ENCODE measurements at places on chromosomes 12 and 14.
A peak's percentile ranks its signal among the peaks of the same experiment; 100 is the strongest.

DNA sequence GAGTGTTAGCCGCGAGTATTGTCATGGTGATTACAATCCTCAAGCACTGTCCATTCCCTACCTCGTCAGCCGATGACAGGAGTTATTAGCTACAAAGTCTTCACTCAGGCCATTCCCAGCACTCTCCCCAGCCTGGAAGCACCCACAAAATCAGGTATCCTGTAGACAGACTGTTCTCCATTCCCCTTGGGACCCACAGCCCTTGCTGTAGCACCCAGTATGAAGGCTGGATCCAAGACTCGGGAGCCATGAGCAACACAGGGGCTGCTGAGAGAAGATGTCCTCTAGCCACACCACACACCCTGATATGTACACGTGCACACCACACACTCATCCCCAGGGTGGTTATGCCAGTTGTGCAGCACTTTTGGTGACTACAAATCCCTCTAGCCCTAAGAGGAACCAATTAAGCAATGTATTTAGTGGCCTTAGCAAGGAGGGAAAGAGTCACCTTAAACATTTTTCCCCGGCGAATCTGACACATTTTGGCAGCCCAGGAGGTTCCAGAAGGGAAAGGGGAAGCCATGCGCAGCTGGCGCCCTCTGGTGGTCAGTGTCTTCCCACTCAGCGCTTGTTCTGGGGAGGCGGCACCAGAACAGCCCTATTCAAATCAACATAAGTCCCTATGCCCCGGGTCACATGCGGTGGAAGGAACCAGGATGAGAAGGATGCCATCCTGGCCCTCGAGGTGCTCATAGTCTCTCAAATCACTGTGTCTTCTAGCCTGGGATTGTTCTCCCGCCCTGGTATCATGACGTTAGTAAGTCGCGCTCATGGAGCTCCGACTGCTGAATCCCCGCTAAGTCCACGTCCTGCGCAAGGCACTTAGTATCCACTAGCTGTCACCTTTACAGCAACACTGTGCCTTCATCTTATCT is 96.9 kb downstream of the GCH1 start:
- H3K4me1 ChIP-seq, result no peaks in the 10 kb centered on the region
- H3K4me3 ChIP-seq, result peak overlapping the region; percentile 25
- peaks cover 30% of the 10 kb centered on the region for H3K27me3 ChIP-seq
- no peak overlapping the region for H3K27ac ChIP-seq
- H3K36me3 ChIP-seq, result no peaks in the 10 kb centered on the region

DNA sequence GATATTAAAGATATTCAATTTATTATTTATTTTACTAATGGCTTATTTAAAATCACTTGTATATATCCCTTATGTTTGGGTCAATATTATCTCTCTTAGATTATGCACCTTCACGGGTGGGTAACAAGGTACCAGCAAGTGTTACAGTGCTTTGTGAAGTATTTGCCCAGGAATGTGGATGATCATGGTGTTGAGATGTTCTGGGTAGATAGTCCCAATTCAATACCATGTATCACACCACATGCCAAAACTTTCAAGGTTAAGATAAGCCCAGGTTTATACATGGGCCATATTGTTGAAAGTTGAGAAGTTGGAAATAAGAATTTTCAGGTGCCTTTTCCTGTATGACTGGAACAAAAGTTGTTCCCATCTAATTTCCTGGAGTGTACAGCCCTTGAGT is 131.3 kb upstream of the RASSF8 start:
- no peaks in the 10 kb centered on the region for H3K27me3 ChIP-seq
- DNase-seq, result no peak
- no peak overlapping the region for H3K27ac ChIP-seq
- no peaks in the 10 kb centered on the region for H3K4me1 ChIP-seq
- no peak overlapping the region for H3K4me3 ChIP-seq

GRCh38 chr12:24560831-24561271 is 388.1 kb downstream of the BCAT1 start:
- H3K27me3 ChIP-seq, result peaks cover 35% of the 10 kb centered on the region
- H3K36me3 ChIP-seq, result no peaks in the 10 kb centered on the region
- peak overlapping the region; percentile 97 for H3K4me3 ChIP-seq
- peak; percentile 14 for DNase-seq

- peaks cover 16% of the 10 kb centered on the region for H3K36me3 ChIP-seq
- peak overlapping the region; percentile 32 for H3K27ac ChIP-seq
- no peaks in the 10 kb centered on the region for H3K27me3 ChIP-seq
- peaks cover 31% of the 10 kb centered on the region for H3K4me1 ChIP-seq
- DNase-seq, result no peak
Observed at GRCh38 chr12:108701779-108702441, 29.4 kb downstream of the CORO1C start.

GRCh38 chr14:95184413-95184790 is 27.1 kb upstream of the DICER1 start:
- DNase-seq, result no peak
- no peaks in the 10 kb centered on the region for H3K27me3 ChIP-seq
- no peak overlapping the region for H3K4me3 ChIP-seq
- H3K4me1 ChIP-seq, result peaks cover 8% of the 10 kb centered on the region

- no peaks in the 10 kb centered on the region for H3K27me3 ChIP-seq
- DNase-seq, result no peak
- no peak overlapping the region for H3K4me3 ChIP-seq
- no peaks in the 10 kb centered on the region for H3K36me3 ChIP-seq
- H3K27ac ChIP-seq, result no peak overlapping the region
Observed at GRCh38 chr12:111215881-111216280, 153.0 kb downstream of the PHETA1 start.

DNA sequence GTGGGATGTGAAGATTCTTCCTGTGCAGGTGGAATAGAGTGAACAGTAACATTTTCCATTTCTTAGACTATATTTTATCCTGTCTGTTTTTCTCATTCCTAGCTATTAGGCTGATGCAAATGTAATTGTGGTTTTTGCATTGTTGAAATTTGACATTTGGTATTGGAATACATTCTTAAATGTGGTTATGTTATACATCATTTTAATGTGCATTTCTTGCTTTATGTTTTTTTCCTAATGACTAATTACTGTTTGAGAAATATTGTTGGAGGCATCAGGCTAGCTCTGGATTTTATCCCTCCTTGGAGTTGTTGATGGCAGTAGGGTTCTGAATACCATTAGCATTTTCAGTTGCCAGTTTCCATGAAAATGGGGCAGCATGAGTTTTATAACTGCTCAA is 75.9 kb upstream of the GNG2 start:
- H3K4me3 ChIP-seq, result no peak overlapping the region
- H3K36me3 ChIP-seq, result no peaks in the 10 kb centered on the region
- H3K27me3 ChIP-seq, result peaks cover 5% of the 10 kb centered on the region
- DNase-seq, result no peak
- no peak overlapping the region for H3K27ac ChIP-seq

- peak overlapping the region; percentile 33 for H3K4me3 ChIP-seq
- H3K36me3 ChIP-seq, result no peaks in the 10 kb centered on the region
- no peak for DNase-seq
- no peaks in the 10 kb centered on the region for H3K27me3 ChIP-seq
Observed at GRCh38 chr12:132083614-132083940, 60.5 kb downstream of the DDX51 start.

- no peaks in the 10 kb centered on the region for H3K36me3 ChIP-seq
- peaks cover 55% of the 10 kb centered on the region for H3K27me3 ChIP-seq
- DNase-seq, result peak; percentile 57
- H3K27ac ChIP-seq, result no peak overlapping the region
- H3K4me1 ChIP-seq, result peaks cover 13% of the 10 kb centered on the region
Observed at GRCh38 chr12:62191491-62192179, 68.6 kb upstream of the USP15 start.

- no peaks in the 10 kb centered on the region for H3K27me3 ChIP-seq
- no peaks in the 10 kb centered on the region for H3K36me3 ChIP-seq
- peaks cover 5% of the 10 kb centered on the region for H3K4me1 ChIP-seq
- no peak for DNase-seq
- no peak overlapping the region for H3K27ac ChIP-seq
Observed at GRCh38 chr14:70655110-70655826, 13.6 kb downstream of the TTC9 start.

DNA sequence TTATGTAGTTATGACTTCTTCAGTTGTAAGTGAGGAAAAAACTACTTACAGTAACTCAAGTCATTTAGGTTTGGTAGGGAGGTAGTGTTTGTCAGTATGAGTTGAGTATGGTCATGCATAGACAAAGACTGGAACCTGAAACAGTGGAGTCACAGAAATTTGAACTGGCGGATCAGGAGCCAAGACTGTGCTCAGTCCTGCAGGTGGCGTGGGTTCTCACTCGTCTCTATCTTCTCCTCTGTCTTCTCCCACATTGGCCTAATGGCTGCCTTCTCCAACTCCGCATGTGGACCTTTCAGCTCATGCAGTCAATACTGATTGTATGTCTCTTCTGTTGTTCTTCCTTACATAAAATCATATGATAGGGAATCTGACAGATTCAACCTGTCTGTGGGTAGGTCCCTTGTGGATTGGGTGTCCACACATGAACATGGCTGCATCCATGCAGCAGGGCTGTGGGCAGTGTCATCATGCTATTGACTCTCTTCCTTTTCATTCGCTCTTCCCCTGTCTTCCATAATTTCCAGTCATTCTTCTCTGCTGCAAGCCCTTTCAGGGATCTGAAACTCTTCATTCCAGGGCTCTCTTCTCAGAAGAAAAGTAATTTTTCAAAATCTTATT is 78.8 kb upstream of the NEDD1 start:
- no peak overlapping the region for H3K27ac ChIP-seq
- H3K36me3 ChIP-seq, result no peaks in the 10 kb centered on the region
- H3K4me1 ChIP-seq, result no peaks in the 10 kb centered on the region
- DNase-seq, result no peak
- H3K27me3 ChIP-seq, result no peaks in the 10 kb centered on the region

Measured in neural progenitor cell (in vitro differentiated cells).